GM03348 (cell line): ENCODE measurements at places on chromosomes 11 and 22.

DNA sequence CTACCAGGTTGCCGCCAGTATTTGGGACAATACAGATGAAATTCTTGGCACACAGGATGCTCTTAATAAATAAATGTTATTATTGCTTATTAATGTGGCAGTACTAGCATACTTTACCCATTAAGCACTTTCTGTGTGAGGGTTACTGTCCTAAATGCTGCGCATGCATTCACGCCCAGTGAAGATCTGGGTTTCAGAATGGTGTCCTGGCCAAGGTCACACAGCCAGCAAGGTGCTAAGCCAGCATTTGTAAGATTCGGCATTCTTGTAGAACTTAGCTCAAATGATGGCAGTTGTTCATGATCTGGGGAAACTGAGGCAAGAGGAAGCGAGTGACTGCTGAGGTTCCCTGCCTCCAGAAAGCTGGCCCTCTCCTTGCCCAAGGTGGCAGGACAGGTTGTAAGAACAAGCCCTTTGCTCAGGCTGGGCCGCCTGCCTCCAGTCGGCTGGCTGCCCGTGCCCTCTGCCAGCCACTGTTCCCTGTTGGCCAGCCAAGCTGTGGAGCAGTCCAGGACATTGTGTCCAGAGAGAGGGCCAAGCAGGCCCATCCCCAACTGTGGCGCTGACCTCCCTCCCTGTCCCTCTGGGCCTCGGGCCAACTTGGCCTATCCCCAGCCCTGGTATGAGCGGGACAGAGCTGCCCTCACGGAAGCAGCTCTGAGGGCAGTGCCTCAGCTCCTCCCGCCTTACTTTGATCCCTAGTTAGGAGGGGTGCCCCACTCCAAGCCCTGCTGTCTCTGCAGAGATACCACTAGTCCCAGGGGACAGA, 28.8 kb downstream of the TOB2 start:
- DNase-seq: no peak

GRCh38 chr11:106242718-106243415, 165.4 kb downstream of the AASDHPPT start:
- no peak for DNase-seq

DNA sequence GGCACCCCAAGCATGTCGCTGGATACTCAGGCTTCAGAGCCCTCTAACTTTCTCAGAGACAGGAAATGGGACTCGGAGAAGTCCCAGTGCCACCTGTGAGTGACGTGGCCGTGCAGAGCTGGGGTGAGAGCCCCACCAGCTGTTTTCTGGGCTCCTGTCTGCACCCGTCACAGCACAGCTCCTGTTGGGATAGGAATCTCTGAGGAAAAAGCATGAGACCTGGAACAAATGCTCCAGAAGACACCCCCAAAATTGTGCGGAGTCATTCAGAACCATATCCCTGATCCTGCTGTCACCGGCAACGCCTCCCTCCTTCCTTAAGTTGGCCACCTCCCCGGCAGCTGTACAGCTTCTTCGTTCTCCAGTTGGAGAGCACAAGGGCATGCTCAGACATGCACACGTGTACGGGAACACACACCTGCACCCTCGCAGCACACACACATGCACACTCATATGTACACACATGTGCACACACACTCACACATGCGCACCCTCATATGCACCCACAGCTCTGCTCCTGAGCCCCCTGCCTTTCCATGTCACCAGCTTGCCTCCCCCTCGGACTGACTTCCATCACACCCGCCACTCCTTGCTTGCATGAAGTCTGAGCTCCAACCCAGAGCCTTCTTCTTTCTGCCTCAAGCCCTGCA, 1430.0 kb downstream of the BRD1 start:
- no peak for DNase-seq

- no peak for DNase-seq
Measured at GRCh38 chr11:121589946-121590537, 137.3 kb upstream of the SORL1-AS1 start.

DNA sequence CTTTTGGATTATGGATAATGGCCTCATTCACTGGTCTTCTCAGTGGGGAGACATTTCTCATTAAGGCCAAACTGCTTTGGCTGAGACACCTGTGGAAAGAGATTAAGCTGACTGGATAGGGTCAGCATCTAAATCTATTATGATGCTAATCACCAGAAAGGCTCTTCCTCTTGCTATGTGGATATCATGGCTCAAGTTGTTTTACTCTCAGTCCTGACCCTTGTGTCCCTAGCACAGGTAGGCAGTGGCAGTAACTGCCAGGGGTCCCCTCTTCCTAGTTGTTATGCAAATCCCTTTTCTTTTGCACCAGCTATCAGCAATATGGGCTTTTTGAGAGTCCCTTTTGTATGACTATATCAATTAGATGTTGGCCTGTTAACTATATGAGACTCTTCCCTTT, 335.7 kb upstream of the PLET1 start:
- DNase-seq: no peak

GRCh38 chr11:68194675-68195294, 18.3 kb downstream of the KMT5B start:
- no peak for DNase-seq

DNA sequence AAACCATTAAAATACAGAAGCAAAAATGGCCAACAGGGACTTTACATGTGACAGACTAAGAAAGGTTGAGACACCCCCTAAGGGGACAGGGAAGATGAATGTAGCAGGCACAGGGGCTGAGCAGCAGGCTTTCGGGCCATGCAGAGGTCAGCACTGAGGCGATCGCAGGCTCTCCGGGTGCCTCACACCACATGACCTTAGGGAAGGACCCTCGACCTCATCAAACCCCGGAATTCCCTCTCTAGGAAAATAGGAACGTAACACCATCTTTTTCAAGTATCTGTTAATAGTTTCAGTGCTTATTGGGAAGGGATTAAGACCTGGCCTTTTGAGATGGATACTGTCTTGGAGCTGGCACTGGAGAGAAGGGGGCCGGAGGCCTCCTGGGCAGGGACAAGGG, 27.4 kb downstream of the OPCML start:
- DNase-seq: no peak

DNA sequence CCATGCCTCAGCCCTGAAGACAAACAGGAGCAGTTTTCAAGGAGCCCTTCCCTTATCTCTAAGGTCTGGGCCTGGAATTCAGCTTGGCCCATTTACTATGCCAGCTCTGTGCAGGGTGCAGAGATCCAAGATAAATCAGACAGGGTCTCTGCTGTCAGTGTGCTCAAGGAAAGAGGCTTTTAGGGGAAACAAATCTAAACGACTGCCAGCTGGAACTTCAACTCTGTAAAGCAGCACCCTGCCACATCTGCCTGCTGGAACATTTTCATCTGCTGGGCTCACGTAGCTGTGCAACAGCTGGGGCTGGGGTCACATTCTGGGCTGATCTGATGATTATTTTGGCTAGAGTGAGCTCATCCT, 19.8 kb upstream of the EHF start:
- DNase-seq: no peak

DNA sequence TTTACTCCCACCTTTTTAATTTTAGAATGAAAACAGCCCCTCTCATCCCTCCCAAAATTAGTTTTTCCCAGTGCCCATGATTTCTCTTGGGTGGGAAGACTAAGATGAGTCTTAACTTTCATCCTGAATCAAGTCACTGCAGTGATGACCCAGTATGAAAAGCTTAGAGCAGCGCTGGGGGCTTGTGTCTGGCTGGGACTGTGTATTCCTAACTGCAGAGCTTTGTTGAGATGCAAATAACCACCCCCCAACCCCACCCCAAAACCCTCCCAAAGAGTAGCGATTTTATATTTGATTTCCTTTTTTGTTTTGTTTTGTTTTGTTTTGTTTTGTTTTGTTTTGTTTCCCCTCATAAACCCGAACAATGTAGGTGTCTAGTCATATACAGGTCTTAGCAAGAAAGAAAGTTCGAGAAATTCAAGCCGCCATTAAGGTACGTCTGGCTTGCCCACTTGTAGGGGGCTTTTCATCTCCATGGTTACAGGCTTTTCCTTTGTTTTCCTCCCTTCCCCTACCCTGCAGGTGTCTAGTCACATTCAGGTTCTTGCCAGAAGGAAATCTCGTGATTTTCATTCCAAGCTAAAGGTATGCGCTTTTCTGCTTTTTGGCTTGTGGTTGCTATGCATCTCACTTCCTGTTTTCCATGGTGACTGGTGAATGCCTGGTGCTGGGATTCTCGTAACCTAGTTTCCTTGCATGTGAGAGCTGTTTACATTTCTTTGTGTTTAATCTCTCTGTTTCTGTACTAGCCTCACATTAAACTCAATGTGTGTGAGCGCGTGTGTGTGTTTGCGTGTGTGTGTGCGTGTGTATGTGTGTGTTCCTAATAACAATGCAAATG, 144.6 kb upstream of the RASSF10 start:
- DNase-seq: no peak

- DNase-seq: peak; percentile 57
Measured at GRCh38 chr11:2305788-2306451, 4.1 kb downstream of the TSPAN32 start.

GRCh38 chr11:109425554-109425953, 3.6 kb downstream of the C11orf87 start:
- no peak for DNase-seq

- no peak for DNase-seq
Measured at GRCh38 chr11:126853732-126854131, 146.8 kb downstream of the KIRREL3 start.
